ENCODE measurements at places on chromosomes 4 and X. TPM values are rescaled to one million over a fixed set of nuclear protein-coding genes. Genes with fewer than 3 reads are reported as not detected.

- DNase-seq = no peak
Measured at GRCh38 chr4:8123389-8123788, 35.2 kb downstream of the ABLIM2 start.

GRCh38 chr4:150004481-150004880, 73.8 kb upstream of the DCLK2 start:
- DNase-seq = no peak

LRIT3 gene
- 0.65 TPM for total RNA-seq

SSX2B gene
- total RNA-seq = not detected

GRCh38 chr4:165539801-165540200, 161.0 kb downstream of the CPE start:
- no peak for DNase-seq

DNA sequence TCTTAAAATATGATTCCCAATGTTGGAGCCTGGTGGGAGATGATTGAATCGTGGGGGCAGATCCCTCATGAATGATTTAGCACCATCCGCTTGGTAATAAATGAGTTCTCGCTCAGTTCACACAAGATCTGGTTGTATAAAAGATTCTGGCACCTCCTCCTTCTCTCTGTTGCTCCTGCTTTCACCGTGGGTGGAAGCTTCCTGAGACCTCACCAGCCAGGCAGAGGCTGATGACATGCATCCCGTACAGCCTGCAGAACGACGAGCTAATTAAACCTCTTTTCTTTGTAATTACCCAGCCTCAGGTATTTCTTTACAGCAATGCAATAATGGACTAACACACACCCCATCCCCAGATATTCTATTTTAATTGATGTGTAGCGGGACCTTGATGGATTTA, 162.2 kb downstream of the NPFFR2 start:
- DNase-seq = no peak

SYTL4 gene
- total RNA-seq = 11.4 TPM

CSAG3 gene
- total RNA-seq = not detected

DNA sequence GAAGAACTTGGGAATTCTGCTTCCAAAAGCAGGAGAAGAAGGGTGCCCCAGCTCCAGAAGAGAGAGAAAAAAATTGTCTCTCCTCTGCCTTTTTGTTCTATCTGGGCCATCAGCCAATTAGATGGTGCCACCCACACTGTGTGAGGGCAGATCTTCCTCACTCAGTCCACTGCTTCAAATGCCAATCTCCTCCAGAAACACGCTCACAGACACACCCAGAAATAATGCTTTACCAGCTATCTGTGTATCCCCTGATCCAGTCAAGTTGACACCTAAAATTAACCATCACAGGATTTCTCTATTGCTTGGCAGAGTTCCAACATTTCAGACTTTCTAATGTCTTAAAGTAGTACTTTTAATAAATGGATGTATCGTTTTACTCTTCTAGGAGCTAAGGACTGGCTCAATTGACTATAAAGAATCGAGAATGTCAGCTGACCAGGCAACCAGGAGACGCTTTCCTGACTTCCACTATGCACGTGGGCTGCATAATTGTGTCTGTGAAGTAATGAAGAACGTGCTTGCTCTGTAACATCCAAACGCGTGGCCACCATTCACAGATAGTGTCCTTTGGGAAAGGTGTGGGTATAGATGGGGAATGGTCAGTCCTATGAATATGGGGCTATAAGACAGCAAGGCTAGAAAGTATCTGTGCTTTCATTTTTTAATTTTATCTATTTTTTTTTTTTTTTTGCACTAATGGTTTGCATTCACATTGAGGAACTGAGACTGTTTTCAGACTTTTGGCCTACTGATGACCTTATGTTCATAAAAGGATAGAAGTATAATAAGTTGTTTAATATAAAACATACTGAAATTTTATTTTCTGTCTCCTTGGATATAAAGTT, 9.9 kb upstream of the SMIM20 start:
- no peak for DNase-seq

- no peak for DNase-seq
Measured at GRCh38 chr4:15130441-15130840, 128.2 kb downstream of the CPEB2 start.

DNA sequence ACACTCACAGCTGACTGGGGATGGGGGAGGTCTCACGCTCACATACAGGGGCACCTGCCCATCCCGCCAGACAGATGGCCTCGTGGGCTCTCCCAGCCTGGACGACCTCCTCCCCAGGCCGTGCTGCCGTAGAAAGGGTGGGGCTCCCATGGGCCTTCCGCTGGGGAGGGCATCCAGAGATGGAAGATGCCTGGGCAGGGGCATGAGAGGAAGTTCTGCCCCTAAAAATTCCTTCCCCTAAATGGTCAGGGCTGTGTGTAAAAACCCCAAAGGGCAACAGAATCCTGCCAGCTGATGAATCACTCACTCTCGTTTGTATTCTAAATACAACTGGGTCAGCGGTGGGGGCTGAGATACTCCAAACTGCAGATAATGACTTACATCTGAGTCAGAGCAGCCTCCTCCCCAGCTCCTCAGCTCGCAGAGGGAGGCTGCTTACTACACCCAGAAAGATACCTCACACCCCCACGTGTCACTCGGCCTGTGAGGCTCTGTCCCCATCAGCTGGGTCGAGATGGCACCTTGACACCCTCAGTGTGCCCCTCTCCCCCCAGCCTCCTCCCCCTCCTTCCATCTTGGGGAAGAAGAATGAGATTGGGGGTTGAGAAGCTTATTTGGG, 10.1 kb downstream of the WDR1 start:
- peak; percentile 85 for DNase-seq

GPR50 gene
- total RNA-seq = not detected

DNA sequence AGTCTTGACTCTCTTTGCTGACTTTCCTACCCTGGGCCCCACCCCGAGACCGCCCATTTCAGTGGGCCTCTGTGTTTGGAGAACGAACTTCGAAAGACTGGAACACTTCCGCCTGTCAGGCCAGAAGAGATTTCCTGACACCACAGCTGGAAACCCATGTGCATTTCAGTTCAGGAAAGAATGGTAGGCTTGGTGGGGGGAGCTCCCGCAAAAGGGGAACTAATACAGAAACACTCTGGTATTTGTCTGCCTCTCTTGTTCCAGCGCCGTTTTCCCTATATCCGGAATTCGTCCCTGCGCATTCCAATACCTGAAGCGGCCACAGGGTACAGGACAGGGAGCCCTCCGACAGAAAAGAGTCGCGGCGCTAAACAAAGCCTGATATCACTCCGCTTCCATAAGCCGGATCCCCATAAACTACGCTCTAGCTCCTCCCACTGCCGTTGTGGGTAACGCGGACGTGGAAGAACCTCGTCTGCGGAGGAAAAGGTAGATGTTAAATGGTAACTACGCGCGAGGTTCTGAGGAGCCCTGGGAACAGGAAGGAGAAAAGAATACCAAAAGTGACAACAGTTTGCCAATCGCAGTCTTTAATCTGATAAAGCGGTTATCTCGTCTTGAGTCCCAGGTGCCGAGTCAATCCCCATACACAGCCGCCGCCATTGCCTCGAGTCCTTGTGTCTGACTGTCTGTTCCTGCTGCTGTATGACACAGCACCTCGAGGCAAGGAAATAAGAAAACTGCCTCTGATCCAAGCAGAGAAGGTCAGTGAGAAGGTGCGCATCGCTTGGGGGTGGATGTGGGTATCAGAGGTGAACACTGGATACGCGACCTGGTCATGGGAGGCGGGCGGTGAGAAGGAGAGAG, at the start of gene ARMCX5:
ARMCX5 (plus strand) TSS at position 432 of the 867 bp plus-strand sequence. CDS start 2,627 bp downstream, outside the sequence.
- DNase-seq = peak; percentile 80

GRIA2 gene
- total RNA-seq = 0.18 TPM

GRCh38 chr4:37441231-37442061, 196.9 kb downstream of the NWD2 start:
- DNase-seq = no peak

BMP15 gene
- total RNA-seq = not detected

DNA sequence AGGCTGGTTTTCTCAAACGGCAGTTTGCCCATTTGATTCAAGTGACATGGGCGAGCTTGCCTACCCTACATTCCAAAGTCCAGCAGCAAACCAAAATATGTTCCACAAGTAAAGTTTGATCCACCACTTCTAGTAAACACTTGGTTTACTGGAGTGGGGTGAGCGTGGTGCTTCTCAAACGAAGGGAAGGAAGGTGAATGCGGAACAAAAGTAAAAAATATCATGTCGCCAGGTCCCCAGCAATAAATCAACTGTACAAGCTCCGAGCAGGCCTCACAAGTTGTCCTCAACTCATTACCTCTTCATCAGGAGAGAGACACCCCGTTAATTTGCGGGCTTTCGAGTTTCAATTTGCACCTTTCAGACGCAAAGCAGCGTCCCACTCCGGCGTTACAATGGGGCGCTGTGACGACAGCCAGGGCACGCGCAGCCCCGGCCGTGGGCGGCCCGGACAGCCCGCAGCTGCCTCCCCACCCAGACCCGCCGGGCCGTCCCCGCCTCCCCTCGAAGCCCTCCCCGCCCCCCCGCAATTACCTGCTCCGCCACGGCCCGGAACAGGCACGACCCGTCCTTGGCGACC, 1.0 kb downstream of the OTUD4 start:
- peak; percentile 75 for DNase-seq

TEX13B gene
- total RNA-seq = not detected

GRCh38 chrX:154799556-154800348, 5.5 kb downstream of the MPP1 start:
- DNase-seq = no peak

- DNase-seq = no peak
Measured at GRCh38 chr4:7759635-7760034, 180.0 kb downstream of the AFAP1 start.

Data from ureter (tissue), 1 donor.